ENCODE measurements at places on chromosomes 12 and 14.

- no peak for DNase-seq
Measured at GRCh38 chr14:84197704-84198103, 1332.2 kb upstream of the FLRT2 start.

DNA sequence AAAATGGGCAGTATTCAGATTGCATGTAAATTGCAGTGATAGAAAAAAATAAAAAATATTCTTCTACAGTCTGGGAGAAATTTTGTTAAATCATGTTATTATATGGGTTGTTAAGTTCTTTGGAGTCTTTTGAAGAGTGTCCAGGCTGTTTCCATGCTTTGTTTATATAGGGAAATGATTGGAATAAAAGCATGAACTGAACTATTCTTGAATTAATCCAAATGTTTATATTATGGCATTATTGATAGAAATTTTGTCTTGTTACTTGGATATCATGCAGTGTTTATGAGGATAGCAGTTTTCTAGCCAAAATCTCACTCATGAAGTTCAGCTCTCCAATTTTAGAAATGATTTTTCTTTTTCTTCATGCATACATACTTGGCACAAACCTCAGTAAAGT, 108.2 kb upstream of the NAV3 start:
- no peak for DNase-seq

DNA sequence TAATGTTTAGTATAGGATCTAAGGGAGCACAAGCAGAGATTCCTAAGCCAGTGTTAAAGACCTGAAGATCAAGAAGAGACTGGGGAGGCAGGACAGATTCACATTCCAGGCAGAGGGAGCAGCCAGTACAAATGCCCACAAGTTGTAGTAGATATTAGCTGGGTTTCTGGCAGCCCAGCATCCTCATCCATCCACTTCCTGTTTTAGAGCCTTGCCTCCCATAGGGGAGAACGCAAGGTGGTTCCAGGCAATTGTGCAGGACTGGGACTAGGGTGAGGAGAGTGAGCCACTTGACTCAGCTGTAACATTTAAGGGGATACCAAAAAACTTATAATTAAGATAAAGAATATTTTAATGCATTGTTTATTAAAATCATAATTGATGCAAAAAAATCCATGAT, 71.3 kb upstream of the PSMA6 start:
- DNase-seq, result no peak

DNA sequence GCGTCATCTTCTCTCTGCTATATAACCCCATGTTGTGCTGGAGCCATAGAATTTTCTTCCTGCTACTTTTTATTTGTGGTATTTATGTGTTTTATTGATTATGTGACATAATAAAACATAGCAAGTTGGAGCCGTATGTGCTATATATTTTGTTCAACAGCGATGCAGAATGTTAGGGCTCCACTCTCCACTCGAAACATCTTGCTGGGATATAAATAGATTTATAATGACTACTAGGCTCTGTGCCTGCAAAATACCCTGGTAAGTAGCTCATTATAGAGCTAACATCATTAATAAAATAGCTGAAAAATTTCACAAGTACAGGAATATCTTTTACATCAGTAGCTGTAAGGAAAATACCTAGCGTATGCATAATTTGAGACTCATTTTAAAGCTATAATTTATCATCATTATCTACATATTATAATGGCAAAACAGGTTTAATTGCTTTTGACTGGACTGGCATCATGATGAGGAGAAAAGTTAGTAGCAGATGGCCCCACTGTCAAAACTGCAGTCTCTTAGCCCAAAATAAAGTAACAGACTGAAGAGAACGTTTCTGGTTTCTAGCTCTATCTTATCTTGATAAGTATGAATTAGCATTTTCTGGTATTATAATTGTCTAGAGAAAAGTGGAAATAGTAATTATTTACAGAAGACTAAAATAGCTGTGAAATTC, 263.0 kb downstream of the NEDD1 start:
- no peak for DNase-seq

DNA sequence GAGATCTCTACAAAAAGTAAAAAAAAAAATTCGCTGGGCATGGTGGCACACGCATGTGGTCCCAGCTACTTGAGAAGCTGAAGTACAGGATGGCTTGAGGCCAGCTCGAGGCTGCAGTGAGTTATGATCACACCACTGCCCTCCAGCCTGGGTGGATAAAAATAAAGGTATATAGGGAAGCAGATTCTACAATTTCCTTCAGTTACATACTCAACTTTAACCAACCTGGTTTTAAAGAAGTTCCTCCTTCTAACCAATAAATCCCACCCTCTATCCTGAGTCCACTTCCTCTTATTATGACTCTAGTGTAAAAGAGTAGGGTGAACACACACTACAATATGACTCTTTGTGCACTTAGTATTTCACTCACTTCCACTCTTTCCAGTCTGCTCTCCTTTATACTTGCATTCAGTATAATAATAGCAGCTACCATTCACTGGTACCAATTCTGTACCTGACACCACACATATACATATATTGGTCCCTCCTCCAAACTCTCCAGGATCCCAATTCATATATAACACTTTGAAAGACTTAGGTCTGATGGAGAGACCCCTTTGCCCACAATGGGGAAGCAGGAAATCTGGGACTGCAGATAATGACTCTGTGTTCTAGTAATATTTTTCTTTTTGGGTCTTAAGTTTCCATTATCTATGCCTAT, 2.3 kb downstream of the ARF3 start:
- DNase-seq, result no peak

DNA sequence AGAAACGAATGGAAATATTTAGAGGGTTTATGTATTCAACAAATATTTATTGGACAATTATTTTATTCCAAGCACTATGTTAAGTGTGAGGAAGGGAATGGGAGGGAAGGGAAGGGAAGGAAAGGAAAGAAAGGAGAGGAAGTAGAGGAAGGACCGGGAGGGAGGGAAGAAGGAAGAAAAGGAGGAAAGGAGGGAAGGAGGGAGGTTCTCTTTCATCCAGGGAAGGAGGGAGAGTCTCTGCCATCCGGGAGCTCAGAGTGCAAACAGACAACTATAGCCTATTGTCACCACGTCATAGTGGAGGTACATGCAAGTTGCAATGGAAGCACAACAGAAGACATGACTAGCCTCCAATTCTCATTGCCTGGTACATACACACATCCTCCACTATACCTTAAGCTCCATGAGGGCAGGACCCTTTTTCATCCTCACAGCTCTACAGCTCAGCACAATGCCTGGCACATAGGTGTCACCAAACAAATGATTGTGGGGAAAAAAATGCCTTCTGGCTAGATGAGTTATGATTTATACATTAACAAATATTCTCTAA, 48.1 kb downstream of the DAD1 start:
- no peak for DNase-seq

All from H4 (cell line).